CD4-positive, alpha-beta memory T cell (primary cell): ENCODE measurements at places on chromosomes 16 and 17.

- DNase-seq = no peak
- no peaks in the 10 kb centered on the region for H3K27me3 ChIP-seq
- no peak overlapping the region for H3K27ac ChIP-seq
- peaks cover 33% of the 10 kb centered on the region for H3K4me1 ChIP-seq
- H3K4me3 ChIP-seq = no peak overlapping the region
- H3K36me3 ChIP-seq = peaks cover 33% of the 10 kb centered on the region
Observed at GRCh38 chr16:27429330-27429871, 27.4 kb downstream of the IL21R start.

DNA sequence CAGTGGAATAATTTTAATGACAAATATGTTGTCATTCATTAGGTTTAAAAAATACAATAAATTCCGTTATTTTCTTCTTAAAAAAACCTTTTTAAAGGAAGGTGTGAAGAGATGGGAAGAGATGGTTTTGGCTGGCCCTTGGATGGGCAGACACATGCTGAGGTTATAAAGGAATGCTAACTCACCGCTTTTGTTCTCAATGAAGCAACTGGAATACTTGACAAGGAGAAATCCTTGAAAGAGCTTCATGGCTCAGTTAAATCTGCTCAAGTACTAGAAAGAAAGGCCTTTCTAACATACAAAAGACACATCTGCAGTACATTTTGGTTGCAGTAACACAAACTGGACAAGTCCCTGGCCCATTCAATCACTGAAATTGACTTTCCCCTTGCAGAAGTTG is 158.3 kb upstream of the KCNJ16 start:
- H3K27ac ChIP-seq = no peak overlapping the region
- no peaks in the 10 kb centered on the region for H3K4me1 ChIP-seq
- H3K36me3 ChIP-seq = no peaks in the 10 kb centered on the region
- no peak overlapping the region for H3K4me3 ChIP-seq

DNA sequence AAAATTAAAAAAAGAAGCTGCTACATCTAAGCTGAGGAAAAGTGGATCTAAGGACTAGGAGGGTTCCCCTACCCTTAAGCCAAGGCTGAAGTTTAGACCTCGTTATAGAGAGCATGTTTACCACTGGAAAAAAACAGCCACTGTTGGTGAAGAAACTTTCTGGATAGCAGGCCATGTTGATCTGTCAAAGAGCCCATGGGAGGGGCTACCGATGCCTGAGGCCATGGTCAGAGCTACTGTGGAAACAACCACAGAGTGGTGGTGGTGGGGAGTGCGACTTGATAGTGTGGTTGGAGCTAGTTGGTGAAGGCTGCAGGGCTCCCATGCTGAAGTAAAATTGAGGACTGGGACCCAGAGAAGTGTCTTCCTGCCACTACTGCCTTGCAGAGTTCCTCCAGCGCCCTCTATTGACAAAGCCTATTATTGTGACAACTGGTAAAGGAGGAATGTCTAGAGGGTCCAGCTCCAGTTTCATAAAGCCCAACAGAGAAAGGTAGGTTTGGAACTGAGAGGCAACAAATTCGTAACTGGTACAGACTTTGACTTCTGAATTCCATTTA is 12.7 kb upstream of the FAM20A start:
- H3K27me3 ChIP-seq = no peaks in the 10 kb centered on the region
- H3K4me3 ChIP-seq = no peak overlapping the region
- DNase-seq = no peak
- H3K27ac ChIP-seq = no peak overlapping the region
- no peaks in the 10 kb centered on the region for H3K4me1 ChIP-seq

DNA sequence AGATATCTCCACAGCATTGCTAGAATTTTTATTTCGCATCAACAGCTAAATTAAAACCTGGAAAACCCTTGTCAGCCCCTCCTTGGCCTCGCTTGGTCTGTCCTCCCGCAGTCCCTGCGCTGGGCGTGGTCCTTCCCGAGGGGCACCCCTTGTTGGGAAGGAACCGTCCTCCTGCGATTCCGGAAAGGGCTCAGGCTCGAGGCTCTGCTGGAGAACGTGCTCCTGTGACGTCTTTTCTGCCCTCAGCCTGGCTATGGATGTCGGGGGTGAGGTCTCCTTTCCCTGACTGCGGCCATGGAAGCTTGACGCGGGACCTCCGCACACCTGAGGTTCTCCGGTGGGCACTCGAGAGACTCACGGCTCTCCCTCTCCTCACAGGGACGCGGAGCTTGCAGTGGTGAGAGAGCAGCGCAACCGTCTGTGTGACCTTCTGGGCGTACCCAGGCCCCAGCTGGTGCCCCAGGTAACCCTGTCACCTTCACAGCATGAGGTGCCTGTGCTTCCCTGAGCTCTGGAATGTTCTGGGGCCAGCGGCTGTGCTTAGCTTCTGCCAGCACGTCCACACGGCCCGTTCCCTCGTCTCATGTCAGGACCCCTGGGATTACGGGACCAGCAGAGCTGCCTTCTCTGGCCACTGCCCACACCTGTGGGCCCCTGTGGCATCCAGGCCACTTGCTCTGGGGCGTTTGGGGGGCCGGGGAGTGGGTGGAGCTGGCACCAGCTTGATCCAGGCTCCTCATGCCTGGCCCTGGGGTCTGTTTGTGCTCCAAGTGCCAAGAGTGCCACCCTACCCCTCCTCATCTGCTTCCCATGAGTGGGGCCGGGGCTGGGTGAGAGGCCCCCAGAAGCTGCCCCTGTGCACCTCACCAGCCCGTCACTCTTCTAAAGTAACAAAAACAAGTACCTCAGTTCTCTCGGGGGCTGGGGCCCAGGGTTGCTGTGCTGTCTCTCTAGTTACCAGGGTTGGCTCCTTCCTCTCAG is 101.5 kb upstream of the ZNF750 start:
- no peaks in the 10 kb centered on the region for H3K27me3 ChIP-seq
- H3K4me3 ChIP-seq = no peak overlapping the region
- no peaks in the 10 kb centered on the region for H3K4me1 ChIP-seq
- peaks cover 61% of the 10 kb centered on the region for H3K36me3 ChIP-seq
- no peak for DNase-seq

DNA sequence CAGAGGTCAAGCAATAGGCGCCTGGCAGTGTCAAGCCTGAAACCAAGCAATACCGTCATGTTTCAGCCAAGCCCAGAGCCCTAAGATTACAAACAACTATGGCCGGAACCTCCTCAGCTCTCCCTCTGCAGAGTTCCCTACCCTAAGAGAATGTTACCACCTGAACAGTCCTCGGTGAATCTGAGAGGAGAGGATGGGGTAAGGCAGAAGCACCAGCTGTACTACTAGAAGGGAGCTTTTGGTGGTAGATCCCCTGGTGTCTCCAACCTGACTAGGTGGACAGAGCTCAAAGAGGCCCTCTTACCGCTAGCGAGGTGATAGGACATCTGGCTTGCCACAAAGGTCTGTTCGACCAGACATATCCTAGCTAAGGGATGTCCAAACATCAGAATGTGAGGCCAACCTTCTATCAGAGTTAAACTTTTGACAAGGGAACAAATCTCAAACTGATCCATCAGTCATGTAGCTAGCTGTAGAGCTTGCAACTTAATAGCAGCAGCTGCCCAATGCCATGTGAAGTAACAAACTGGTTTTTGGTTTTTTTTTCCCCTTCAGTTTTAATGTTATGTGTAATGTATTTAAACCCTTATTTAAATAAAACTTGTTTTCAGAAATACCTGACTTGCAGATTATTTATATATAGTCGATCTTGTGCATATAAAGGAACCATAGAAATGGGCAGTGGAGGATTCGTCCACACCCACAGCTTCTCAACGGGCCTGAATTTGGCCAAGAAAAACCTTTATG is 2.5 kb downstream of the EIF1 start:
- H3K27me3 ChIP-seq = no peaks in the 10 kb centered on the region
- peak; percentile 45 for DNase-seq
- H3K4me3 ChIP-seq = no peak overlapping the region
- H3K4me1 ChIP-seq = peaks cover 36% of the 10 kb centered on the region
- H3K36me3 ChIP-seq = peaks cover 48% of the 10 kb centered on the region

GRCh38 chr16:65875381-65876055 is 491.0 kb upstream of the CDH5 start:
- DNase-seq = no peak
- no peaks in the 10 kb centered on the region for H3K36me3 ChIP-seq
- H3K27ac ChIP-seq = no peak overlapping the region

DNA sequence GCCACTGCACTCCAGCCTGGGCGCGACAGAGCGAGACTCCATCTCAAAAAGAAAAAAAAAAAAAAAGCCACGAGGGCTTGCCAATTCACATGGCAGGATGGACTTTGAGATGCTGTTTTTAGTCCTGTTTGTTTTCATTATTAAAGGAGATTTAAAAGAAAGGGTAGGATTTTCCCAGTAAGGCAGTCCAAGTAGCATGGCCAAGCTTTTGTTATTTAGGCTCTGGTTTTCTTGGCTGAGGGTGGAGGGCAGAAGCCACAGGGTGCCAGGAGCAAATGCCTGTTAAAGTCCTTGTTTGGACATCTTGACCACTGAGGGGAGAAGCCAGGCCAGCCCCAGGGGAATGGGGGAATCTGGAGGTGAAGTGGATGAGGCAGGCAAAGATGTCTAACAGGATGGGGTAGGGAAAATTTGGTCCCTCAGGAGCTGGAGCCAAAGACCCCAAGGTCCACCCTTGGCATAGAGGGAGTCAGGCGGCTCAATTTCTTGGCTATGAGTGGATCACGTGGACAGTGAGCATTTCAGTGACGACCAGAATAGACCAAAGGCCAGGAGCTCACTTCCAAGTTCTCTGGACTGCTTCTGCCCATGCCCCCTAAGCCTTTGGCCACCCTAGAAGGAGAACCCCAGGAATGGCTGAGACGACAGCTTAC is 20.8 kb upstream of the PLLP start:
- H3K4me1 ChIP-seq = peaks cover 23% of the 10 kb centered on the region
- DNase-seq = no peak
- H3K27me3 ChIP-seq = no peaks in the 10 kb centered on the region

GRCh38 chr17:75033346-75034235 is 13.2 kb downstream of the ATP5PD start:
- H3K27me3 ChIP-seq = no peaks in the 10 kb centered on the region
- H3K4me1 ChIP-seq = peaks cover 57% of the 10 kb centered on the region
- peaks cover 4% of the 10 kb centered on the region for H3K36me3 ChIP-seq
- DNase-seq = peak; percentile 86
- H3K4me3 ChIP-seq = peak overlapping the region; percentile 70
- peak overlapping the region; percentile 55 for H3K27ac ChIP-seq
